NB4 (cell line): ENCODE measurements at places on chromosomes 5 and 9.
A peak's percentile ranks its signal among the peaks of the same experiment; 100 is the strongest.

DNA sequence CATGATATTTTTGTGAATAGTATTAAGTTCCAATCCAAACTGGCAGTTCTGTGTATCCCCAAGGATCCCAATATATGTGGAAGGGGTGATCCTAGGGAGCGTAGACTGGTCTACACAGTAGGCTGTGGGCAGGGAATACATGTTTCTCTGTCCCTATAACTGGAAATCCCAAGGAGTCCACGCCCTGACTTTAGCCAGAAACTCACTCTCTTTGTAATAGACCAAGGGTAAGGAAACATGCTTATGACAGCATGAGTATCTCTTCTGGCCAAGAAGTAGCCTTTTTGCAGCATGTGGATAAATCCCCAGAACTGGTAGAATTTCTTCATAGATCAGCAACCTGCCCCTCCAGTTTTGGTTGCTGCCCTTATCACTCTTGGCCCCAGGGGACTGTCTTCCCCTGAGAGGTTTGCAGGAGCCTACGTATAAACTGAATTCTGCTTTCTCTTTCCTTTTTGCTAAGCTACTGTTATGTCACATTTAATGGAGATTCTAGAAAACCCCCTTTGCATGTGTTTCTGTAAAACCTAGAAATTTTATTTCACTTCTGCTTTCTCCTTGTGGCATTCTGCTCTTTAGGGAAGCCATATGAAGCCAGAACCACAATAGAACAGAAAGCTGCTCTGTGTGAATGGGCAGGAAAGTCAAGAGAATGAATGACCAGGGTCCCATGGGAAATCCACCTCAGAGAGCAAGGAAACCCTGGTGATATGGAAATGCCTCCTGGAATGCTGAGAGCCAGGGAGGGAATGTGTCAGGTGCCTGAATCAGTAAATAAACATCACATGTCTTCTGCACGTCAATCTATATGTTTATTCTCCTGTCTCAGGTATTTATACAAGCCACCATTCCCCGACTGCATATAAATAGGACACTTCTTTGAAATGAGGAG, 3.5 kb downstream of the IFNA2 start:
- DNase-seq, result peak; percentile 94

DNA sequence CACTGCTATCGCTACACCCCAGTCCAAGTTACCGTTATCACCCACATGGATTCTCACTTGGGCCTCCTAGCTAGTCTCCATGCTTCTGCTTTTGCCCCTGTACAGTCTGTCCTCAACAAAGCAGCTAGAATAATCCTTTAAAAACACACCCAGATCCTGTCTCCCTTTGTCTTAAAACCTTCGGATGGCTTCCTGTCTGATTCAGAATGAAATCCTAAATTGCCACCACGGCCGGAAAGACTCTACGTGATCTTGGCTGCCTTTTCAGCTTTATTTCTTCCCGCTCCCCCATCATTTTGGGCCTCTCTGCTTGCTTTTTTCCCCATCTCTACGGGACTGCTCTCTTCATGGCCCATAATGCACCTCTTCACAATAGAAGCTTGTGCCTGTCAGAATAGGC, 33.4 kb downstream of the GDNF start:
- DNase-seq, result no peak

DNA sequence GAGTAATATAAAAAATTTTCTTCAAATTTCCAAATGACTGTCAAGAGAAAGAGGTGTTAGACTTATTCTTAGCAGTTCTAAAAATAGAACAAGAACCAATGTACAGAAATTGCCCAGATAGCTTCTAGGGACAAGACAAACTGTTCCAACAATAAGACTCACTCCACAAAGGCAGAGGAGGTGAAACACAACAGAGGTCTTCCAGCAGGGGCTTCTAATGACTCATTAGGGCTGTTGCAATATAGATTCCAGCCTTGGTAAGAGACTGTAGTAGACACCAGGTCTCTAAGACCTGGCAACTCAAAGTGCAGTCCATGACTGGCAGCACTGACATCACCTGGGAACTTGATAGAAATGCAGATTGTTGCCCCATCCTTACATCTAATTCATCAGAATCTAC, 134.6 kb upstream of the VLDLR start:
- peak; percentile 18 for DNase-seq

- no peak for DNase-seq
Observed at GRCh38 chr9:91723420-91724067, 226.5 kb downstream of the ROR2 start.

DNA sequence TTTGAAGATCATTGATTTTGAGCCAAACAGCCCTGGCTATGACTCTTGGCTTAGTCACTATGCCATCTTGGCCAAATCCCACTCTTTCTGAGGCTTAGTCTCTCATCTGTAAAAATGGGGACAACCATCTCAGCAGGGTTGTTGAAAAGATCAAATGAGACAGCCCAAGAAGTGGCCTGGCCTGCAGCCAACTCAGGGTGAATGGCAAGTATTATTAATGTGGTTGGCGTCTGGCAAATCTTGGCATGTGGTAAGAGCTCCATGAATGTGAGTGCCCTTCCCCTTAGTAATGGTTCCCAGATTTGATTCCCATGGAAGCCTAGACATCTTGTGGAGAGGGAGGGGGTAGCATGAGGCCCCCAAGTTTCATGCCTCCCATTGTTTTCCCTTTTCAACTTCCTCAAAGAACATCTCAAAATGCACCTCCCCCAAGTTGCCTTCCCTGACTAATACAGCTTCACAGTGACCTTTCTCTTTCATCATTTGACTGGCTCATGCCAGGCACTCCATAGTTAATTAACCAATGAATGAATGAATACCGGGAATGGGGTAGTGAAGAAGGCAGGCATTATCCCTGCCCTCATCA, 11.8 kb upstream of the TGFBI start:
- no peak for DNase-seq

DNA sequence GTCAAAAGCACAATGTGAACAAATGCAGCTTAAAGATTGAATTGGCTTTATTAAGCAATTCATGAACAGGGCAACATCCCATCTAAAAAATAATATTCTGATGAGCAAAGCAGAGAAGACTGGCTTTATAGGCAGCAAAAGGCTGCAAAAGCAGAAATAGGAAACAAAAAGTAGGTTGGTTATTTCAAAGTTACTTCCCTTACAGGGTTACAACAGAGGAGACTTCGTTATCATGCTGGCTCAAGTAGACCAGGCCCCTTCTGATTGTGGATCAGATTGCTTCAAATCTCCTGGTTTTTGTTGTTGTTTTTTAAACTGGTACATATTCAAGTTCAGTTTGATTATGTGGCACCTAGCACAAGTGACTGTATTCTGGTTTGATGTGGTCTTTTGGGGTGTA, 73.1 kb downstream of the MAN2A1 start:
- DNase-seq, result peak; percentile 14

- DNase-seq, result no peak
Observed at GRCh38 chr9:8825585-8826147, 1026.1 kb upstream of the DMAC1 start.

- no peak for DNase-seq
Observed at GRCh38 chr5:29387384-29387783, 1806.1 kb upstream of the CDH6 start.

DNA sequence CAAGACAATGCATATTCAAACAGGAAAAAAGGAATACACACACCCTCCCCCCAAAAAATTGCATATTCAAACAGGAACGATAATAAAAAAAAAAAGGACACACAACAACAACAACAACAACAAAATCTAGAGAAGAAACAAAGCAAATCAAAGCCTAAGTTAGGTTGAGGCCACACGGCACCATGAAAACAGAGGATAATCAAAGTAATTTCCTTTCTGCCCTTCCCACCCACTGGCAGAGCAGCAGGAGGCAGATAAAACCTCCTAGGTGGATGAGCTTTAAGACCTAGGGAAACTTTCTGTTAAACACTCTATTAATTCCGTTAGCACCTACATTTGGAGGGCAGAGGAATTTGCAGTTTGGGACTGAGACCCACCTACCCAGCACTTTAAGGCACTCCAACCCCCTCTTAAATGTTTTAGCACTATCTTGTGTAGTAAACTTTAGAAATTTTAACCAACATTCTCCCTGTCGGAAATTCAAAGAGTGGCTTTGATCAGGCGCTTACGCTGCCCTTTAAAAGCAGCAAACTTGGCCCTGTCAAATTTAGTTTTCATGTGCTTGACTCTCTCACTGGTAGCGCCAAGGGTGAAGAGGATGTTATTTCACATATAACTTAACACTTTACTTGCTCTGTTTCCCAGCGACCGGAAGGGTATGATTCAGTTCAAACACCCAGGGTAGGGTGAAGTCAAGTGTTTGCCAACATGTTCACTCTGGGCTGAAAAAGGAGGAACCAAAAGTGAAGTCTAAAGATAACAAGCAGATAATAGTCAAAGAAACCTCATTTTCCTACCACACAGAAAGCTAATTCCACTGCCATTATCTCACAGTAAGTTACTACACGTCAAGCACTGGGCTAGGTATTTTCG, 9.2 kb downstream of the ENC1 start:
- peak; percentile 85 for DNase-seq

DNA sequence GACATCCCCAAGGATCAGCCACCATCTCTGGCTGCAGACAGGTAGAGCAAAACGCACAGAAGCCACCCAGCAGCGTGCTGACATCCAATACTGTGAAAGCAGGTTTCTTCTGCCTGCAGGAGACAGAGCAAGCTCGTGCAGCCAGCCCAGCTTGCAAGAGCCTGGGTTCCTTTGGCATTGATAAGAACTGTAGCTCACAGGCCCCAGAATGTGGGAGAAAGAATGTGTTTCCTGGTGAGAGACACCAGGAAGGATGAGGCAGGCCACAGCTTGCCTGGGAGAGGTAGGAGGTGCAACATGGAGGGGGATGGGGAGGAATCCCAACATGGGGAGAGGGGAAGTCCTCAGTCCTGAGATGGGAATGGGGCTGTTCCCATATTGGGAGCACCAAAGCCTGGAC, 34.0 kb upstream of the ARAP3 start:
- no peak for DNase-seq

DNA sequence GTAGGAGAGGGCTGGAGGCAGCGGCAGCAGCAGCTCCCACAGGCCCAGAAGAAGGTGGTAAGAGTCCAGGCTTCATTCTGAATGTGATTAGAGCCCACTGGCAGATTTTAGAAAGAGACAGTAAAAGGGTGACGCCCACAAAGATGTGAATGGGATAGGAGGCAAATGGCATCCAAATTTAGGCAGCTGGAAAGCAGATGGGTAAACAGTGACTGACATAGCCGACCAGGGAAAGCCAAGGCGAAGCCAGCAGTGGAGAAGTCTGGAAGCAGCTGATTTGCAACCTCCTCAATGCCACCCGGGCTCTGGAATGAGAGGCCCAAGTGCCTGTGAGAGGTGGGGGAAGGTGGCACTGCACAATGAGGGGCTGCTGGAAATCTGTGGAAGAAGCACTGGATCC, 103.3 kb downstream of the C5orf15 start:
- no peak for DNase-seq

GRCh38 chr9:128043467-128043868, 23.7 kb downstream of the NAIF1 start:
- DNase-seq, result no peak

DNA sequence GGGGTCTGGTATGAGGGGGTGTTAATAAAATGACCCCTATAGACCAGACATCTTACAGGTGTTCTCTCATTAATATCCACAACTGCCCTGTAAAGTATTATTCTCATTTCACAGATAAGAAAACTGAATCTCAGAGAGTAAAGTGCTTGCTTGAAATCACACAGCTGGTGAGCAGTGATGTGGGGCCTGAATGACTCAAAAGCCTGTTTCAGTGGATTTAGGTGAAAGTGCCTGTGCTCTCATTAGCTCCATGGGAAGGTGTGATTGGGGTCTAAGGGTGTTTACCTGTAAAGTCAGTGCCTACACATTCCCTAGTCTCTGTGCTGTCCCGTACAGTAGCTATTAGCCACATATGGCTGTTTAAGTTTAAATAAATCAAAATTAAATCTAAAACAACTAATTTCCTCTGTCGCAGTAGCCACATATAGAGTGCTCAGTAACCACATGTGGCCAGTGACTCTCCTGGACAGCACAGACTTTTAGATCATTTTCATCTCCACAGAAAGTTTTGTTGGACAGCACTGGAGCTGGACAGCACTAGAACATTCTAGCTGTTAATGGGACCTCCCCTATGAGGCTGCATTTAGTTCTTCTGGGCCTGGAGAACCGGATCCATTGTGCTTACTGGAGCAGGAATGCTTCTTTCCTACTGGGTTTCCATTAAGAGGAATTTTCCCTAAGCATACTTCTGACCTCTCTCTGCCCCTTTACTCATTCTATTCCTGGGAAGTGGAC, 52.5 kb upstream of the SEMA6A start:
- no peak for DNase-seq

GRCh38 chr9:34382879-34383278, 6.2 kb upstream of the MYORG start:
- DNase-seq, result no peak

DNA sequence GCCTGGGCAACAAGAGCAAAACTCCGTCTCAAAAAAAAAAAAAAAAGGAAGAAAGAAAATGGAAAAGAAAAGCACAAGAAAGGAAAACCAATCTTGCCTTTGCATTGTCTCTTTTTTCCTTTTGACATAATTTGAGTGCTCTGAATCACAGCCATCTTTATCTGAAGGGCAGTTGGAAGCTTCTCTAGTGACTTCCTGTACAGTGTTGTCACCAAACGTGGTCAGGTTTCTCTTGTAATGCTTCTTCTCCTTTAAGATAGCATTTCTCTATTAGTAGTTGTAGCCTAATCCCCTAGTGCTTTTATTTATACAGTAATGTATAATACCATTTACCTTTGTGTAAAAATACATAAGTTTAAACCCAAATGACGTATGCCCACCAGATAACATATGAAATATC, 18.1 kb downstream of the PRKACG start:
- DNase-seq, result no peak

DNA sequence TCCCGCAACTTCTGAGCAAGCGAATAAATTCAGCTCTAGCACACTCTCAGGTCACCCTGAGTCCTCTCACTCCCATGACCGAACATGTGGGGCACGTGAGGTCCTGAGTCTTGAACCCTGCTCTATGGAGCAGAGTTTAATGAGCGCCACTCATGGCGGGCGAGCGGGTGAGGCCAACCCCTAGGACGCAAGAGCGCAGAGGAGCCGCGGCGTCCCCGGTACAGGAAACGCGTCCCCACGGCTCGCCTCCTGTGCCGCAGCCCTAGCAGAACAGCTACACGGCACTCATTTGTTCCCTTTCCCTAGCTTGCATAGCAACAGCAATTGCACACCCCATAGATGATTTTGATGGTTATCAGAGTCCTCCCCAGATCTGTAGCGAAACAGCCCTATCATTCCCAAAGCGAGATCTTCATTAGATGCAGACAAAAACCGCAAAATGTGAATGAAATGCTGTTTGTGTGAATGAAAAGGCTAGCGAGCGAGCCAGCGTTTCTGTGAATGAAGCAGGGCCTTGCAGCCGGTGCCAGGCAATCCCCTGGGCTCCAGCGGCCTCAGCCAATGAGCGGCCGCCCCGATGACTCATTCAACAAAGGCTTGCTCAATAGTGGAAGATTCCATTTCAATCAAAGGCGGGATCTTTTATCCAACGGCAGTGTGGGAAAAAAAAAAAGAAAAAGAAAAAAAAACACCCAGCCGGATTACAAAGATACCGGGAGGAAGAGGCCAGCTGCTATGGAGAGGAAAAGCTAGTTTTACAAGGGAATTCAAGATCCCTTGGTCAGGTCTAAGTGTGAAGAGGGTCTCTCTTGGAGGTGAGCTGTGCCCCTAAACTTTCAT, 1.5 kb upstream of the SHC3 start:
- DNase-seq, result peak; percentile 96

GRCh38 chr5:105565531-105565930, 2002.9 kb upstream of the NUDT12 start:
- no peak for DNase-seq
